Activated CD8-positive, alpha-beta memory T cell treated with anti-CD3 and anti-CD28 coated beads, Interleukin-2, amount 50 U/mL, for 4 hours (primary cell): ENCODE measurements at places on chromosomes 11 and 22.

GRCh38 chr22:26846076-26846475, 188.7 kb downstream of the MIAT start:
- DNase-seq = no peak

DNA sequence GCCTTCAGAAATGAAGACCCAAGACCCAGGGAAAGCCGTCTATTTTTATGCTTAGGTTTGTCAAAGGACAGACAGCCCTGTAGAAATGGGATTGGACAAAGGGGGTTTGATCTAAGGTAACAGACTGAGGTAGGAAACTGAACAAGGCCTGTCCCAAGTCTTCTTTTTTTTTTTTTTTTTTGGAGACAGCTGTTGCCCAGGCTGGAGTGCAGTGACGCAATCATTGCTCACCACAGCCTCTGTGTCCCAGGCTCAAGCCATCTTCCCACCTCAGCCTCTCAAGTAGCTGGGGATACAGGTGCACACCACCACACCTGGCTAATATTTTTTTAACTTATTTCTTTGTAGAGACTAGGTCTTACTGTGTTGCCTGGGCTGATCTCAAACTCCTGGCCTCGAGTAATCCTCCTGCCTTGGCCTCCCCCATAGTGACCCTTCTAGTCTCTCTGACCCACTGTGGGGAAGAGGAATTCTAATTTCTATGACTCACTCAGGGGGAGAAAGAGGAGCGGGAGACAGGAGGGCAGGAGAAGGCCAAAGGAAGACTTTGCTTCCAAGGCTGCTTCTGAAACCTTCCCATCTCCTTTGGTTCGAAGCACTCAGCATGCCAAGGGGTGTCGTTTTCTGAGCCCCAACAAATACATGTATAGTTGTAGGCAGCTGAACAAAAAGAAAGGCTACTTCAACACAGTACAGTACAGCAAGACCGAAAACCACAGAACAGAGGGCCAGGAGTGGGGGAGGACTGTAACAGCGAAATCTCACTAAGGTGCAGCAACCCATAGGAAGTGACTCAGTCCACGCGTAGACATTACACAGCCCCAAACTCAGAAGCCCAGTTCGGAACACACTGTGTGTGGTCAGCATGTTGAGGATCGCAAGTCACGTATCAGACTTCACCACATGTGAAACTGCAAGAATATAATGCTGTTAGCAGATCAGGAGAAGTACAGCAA, 872 bp downstream of the TMA7B start:
- peak; percentile 62 for DNase-seq

- DNase-seq = no peak
These were observed 16.6 kb downstream of the TUG1 start for GRCh38 chr22:30985561-30986208.

- DNase-seq = no peak
These were observed 99.9 kb downstream of the NECTIN1 start for GRCh38 chr11:119629085-119629484.

DNA sequence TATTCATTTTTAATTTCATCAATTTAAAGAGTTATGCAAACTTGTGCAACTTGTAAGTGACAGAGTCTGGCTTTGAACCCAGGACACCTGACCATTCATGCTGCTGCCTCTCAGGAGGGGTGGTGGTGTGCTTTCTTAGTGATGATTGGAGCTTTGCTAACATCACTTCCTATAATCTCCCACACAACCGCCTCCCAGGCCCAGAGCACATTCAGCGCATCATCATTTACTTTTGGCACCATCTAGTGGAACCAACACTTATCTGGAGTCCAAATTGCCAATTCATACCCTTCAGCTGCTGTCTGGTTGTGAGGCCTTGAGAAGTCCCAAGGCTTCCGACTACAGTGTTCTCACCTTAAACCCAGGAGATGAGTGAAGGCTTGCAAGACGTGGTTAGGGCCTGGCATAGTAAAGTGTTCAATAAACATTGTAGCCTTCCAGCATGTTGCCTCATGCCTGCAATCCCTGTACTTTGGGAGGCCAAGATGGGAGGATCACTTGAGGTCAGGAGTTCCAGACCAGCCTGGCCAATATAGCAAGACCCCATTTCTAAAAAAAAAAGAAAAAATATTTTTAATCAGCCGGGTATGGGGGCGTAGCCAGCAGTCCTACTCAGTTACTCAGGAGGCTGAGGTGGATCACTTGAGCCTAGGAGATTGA, 1.1 kb upstream of the TTLL1 start:
- DNase-seq = no peak

DNA sequence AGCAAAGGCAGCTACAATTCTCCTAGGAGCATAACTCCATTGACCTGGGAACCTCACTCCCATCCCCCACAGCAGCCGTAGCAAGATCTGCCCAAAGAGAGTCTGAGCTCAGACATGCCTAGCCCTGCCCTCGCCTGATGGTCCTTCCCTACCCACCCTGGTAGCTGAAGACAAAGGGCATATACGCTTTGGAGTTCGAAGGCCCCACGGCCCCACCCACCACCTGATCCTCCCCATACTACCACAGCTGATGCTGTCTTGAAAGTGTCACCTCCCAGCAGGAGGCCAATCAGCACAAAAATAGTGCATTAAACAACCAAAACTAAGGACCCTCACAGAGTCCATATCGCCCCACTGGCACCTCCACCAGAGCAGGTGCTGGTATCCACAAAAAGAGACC, 22.6 kb upstream of the GNAZ start:
- DNase-seq = no peak

DNA sequence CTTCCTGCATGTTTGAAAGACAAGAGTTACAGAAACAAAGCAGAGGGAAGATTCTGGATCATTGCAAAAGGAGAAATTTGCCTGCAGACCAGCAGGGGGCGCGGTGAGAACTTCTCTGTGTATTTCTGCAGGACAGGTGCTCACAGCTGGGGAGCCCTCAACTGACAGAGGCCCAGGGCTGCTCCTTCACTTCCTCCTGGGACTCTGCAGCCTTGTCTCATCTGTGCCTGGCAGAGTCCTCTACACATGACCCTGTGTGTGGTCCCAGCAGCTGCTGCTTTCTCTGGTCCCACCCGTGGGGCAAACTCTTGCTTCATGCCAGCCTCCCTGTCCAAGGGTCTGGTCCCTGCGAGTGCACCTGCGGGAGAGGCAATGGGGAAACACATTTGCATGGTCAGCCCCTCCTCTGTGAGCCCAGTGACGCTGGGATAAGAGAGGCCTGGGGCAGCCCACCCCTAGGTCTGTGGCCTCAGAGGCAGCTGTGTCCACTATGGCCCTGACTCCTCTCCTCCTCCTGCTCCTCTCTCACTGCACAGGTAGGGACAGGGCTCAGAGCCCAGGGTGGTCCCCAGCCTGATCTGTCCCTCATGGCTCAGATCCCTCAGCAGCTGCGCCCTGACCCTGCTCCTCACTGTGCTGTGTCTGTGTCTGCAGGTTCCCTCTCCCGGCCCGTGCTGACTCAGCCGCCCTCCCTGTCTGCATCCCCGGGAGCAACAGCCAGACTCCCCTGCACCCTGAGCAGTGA, 43.2 kb upstream of the VPREB1 start:
- peak; percentile 50 for DNase-seq

- DNase-seq = no peak
These were observed 6.2 kb downstream of the SHISA8 start for GRCh38 chr22:41908411-41909309.

- no peak for DNase-seq
These were observed 840.2 kb upstream of the CNTN5 start for GRCh38 chr11:98180511-98180910.

DNA sequence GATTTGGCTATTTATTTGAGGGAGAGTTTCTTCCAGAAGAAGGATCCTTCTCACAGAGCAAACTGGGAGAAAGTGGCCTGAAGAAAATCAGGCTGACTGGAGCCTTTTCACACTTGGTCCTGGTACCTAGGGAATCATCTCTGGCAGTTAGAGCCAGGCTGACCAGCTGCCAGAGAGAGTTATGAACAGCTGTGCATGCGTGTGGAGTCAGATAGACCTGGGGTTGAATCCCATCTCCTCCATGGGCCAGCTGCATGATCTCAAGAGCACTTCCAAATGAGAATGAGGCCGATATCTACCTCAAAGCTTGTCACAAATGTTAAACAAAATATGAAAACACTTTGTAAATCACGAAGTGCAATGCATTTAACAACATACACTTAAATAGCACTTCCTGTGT, 390.0 kb downstream of the TENM4 start:
- no peak for DNase-seq

- DNase-seq = no peak
These were observed 2.2 kb downstream of the CADM1 start for GRCh38 chr11:115501893-115502589.

DNA sequence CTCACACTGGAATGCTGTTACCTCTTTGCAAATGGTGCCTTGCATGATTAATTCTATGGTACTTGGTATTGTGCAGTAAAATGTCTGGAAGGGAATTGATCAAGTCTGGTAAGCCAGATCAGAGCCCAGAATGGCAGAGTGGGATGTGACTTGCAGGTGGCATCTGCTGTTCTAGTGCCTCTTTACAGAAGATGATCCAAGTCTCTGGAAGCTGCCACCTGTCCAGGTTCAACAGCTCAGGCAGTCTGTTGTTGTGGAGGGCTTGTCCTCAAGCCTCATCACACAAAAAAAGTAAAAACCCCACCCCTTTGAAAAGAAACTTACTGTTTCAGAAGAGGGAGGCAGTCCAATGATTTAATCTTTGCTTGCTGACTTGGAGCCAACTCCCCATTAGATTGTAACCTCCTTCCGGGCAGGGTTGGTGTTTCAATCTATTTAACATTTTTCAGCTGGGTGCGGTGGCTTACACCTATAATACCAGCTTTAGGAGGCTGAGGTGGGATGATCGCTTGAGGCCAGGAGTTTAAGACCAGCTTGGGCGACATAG, 17.1 kb downstream of the ZNRF3 start:
- DNase-seq = no peak

DNA sequence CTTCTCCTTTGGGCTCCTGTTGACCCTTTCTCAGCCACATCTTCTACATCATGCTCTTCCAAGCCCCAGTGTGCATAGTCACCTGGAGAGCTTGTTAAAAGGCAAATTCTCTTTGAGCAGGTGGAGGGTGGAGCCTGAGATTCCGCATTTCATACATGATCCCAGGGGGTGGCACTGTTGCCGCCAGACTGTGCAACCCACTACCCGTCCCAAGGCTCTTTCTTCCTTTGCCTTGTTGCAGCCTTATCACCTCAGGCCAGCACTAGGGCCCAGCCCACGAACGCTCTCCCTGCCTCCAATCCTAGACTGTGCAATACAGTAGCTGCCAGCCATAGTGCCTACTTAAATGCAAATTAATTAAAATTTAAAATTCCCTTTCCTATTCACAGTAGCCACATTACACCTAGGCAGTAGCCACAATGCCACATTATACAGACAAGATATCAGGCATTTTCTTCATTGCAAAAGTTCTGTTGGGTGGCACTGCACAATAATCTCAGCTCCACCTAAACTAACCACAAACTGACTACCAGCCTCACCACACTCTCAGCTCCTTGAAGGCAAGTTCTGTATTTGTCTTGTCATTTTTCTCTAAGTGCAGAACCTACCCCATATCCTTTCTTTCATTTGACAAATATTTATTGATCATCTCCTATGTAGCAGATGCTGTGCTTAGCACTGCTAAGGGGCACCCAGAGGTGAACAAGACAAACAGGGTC, 4.6 kb upstream of the KCNJ5 start:
- DNase-seq = no peak

- peak; percentile 16 for DNase-seq
These were observed 1.6 kb downstream of the SPON1 start for GRCh38 chr11:13963949-13964770.

DNA sequence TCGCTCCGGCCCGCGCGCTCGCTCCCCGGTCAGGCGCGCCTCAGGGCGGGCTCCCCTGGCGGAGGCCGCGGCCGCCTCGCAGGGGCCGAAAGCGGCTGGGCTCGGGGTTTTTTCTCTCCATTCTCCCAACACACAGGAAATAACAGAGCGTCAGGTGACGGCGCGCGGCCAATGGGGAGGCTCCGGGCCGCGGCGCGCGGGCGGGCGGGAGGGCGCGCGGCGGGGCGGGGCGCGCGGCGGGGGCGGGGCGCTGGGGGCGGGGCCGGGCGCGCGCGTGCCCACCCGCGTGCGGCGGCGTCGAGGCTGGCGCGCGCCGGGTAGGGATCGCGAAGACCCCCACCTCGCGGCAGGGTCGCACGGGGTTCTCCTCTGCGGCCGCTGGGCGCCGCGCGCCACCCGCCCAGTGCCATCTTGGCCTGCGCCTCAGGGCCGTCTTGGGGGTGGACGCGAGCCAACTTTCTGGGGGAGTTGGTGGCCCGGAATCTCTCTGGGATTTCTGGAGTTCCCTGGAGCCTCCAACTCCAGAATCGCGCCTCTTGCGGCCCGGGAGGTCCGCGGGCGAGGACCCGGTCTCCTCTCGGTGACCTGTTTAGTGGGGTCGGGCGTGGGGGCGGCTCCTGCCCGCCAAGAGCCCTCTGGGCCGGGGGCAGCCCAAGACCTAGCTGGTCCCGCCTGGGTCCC, at the start of gene TCF20:
TCF20 (minus strand) TSS at position 144 of the 681 bp plus-strand sequence. CDS start 55,348 bp downstream, outside the sequence.
- peak; percentile 77 for DNase-seq

GRCh38 chr11:82268627-82269026, 465.0 kb downstream of the FAM181B start:
- DNase-seq = no peak

DNA sequence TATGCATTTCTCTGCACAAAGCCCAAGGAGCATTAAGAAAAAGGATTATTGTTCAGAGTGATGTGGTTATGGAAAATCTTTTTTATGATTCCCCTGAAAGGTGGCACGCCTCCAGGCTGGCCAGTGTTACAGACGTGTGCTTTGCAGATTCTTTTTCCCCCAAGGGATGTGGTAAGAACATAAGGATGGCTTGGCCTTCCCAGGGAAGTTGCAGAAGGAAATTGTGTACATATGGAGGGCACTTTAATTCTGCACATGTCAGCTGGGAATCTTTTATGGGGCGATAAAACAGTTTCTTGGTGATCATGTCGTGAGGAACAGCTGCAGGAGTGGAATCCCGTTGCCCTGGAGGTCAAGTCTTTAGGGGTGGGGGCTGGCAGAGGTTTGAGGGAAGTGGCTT, 9.7 kb downstream of the SMARCB1 start:
- no peak for DNase-seq

DNA sequence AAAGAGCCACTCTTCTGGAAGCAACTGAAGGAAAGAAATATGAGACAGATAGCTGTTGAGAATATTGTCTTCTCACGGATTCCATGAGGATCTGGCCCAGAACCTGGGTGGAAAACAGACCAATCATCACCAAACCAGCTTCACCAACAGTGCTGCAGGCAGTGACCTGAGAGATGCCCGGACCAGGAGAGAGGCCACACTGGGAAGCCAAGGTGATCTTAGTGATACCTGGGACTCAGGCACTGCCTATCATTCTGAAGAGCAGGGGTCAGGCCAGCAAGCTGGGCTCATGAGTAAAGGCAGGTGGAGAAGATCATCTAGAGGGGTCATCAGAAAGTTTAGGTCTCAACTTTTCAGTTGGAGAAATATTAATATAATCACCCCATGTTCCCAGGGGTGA, 595.8 kb upstream of the CADM1 start:
- DNase-seq = no peak

DNA sequence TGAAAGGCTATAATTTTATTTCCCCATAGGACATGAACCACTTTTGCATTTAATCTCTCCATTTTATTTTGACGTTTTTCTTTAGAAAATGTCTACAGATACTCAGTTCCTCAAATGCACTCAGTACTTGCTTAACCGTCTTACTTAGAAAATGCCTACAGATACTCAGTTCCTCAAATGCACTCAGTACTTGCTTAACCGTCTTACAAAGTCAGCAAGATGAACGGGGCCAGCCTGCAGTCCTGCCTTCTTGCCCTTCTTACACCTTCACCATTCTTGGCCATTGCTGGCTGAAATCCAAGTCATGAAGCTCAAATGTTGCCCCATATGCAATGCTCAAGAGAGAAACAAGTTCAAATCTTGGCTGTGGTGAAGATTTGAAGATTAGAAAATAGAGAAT, 34.1 kb downstream of the CSNK2A3 start:
- no peak for DNase-seq
